Upper lobe of right lung (tissue), 1 donor: ENCODE measurements at places on chromosomes 7 and 10. TPM values are rescaled to one million over a fixed set of nuclear protein-coding genes. Genes with fewer than 3 reads are reported as not detected.

- no peak for DNase-seq
Measured at GRCh38 chr10:53646525-53646924, 873.9 kb upstream of the MBL2 start.

DNA sequence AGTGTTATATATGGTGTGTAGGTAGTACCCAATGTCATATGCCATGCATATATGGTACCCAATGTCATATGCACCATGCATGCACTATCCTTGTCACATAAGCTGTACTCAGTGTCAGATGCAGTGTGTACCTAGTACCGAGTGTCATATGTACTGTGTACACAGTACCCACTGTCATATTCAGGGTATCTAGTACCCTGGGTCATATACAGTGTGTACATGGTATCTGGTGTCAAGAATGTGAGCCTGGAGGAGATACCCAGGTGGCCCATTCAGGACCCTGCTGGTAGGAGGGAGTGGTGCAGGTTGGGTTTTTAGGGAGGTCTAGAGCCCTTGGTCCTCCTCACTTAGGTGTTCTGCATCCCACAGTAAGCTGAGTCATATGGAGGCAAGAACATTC lies 1.8 kb downstream of the ZMYND11 start:
- no peak for DNase-seq

- no peak for DNase-seq
Measured at GRCh38 chr7:121397361-121397760, 1.3 kb upstream of the FAM3C start.

DNA sequence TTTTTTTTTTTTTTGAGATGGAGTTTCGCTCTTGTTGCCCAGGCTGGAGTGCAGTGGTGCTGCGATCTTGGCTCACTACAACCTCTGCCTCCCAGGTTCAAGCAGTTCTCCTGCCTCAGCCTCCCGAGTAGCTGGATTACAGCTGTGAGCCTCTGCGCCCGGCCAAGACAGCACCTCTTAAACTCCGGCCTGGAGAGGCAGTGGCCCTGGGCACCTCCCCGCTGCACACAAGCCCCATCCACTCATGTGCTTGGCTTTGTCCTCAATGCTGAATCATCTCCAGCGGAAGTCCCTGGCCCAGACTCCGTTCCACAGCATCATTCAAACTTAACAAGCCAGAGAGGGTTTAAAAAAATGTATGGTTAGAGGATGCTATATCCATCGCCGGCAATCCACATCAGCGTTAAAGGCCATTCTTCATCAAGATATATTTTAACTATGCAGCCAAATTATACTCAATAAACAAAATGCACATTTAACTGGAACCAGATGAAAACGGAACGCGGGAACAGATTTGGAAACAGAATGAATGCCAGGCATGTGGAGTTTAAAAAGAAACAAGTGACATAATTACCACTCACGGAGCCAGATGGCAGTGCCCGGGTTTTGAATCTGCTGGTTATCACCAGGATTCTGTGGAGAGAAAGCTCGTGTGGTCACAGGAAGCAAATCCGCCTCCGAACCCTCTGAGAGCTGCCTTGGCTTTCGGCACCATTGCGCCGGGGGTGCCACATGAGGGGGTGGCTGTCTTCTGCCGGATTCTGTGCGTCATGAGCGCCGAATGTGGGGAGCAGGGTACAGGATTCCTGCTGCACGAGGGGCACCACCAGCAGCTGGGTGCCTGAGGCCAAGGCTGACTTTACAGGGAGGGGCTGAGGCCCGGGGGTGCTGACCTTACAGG lies 45.6 kb upstream of the CFAP46 start:
- DNase-seq, result peak; percentile 43

GRCh38 chr7:105315357-105315756 lies 73.4 kb downstream of the SRPK2 start:
- no peak for DNase-seq

DNA sequence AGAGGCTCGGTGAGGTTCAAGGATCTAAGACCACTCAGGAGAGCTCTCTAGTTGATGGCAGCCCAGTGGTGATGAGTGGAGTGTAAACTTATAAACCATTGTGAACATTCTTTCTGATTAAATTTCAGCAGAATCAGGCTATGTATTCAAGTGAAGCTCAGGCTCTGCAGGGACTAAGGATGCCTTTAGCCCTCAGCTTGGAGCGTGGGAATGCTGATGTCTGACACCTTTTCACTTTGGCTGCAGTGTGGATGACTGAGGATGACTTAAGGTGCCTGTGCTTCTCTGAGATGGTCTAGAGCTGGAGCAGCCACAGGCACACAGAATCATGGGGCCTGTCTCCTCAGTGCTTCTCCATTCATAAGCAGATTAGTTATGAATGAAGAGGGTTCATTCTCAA lies 150.4 kb downstream of the SORCS3 start:
- no peak for DNase-seq

GRCh38 chr10:33153251-33153967 lies 181.1 kb downstream of the NRP1 start:
- DNase-seq, result no peak

DNA sequence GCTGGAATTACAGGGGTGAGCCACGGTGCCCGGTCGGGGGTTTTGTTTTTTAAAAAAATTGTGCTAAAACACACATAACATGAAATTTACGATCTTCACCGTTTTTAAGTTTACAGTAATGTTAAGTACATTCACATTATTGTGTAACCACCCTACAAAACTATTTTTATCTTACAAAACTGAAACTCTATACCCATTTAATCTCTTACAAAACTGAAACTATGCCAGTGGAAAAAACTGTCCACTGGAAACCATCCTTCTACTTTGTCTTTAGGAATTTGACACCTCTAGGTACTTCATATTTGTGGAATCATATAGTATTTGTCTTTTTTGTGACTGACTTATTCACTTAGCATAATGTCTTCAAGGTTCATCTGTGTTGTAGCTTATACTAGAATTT lies 1.0 kb upstream of the PSMC2 start:
- DNase-seq, result no peak

- no peak for DNase-seq
Measured at GRCh38 chr7:116316838-116317628, 106.7 kb downstream of the TES start.

DNA sequence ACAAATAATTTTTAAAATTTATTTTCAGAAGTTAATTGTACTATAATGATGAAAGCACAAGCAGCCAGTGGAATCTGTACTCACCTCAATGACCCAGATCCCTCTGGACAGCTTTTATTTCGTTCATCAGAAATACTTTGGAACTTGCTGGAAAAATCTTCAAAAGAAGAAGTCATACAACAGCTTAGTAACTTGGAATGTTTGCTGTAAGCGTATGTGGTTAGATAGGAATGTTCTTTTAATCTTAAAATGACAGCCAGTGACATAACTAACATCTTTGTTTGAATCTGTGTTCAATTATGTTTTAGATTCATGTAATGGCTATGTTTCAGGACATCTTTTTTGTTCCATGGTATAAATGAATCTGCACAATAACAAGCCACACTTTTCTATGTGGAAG lies 26.8 kb downstream of the CFAP69 start:
- DNase-seq, result no peak

DNA sequence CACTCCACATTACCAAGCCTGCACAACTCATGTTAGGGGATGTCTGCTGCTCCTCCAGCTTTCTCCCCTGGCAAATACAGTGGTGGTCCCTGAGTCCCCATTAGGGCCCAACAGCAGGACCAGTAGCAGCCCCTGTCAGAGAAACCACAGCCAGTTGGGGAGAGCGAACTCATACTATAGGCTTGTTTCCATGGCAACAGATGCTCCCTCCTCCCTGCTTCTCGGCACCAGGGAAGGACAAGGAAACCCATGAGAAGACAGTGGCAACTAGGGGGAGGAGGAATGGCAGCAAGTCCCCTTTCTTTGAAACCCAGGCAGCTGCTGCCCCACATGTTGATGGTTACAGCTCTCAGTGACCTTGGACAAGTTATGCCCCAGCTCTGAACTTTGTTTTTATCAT lies 326.4 kb downstream of the KCNMA1 start:
- DNase-seq, result no peak

GRCh38 chr10:49741108-49741995 lies 20.8 kb downstream of the OGDHL start:
- no peak for DNase-seq

DNA sequence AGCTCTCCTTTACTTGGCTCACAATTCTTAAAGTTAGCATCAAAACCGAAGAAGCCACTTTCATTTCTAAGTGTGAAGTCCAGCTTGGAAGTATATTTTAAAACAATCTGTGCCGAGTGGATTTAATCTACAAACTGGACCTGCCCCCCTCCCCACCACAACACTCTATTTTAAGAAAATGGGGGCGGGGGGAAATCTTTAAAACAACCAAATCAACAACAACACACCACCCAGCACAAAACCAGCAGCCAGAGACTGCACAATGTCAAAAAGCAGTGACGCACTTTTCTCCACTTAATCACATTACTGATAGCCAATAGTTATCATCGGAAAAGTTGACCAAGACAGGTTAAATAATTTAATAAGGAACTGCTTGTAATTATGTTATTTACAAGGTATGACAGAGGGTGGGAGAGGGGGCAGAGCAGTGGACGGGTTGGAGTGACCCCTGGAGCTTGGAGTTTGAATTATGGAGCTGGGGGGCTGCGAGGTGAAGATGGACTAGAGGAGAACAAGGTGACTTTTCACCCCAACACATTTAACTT lies 2.8 kb downstream of the EBF3 start:
- DNase-seq, result no peak

DNA sequence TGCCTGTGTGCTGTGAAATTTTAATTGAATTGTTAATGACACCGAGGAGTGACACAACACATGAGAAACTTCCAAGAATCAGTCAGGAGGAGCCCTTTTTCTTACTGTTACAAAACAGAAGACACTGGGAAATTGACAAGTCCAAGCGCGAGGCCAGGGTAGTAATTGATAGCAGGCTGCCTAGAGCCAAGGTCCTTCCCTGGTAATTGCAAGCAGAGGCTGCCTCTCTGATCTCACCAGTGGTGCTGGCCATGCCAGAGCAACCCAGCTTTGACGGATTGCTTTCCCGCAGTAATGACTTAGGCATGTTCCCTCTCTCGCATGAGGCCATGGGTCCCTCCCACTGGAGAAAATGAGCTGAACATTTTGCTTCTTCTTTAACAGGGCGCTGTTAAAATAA lies 111.5 kb downstream of the LRMDA start:
- DNase-seq, result no peak

DNA sequence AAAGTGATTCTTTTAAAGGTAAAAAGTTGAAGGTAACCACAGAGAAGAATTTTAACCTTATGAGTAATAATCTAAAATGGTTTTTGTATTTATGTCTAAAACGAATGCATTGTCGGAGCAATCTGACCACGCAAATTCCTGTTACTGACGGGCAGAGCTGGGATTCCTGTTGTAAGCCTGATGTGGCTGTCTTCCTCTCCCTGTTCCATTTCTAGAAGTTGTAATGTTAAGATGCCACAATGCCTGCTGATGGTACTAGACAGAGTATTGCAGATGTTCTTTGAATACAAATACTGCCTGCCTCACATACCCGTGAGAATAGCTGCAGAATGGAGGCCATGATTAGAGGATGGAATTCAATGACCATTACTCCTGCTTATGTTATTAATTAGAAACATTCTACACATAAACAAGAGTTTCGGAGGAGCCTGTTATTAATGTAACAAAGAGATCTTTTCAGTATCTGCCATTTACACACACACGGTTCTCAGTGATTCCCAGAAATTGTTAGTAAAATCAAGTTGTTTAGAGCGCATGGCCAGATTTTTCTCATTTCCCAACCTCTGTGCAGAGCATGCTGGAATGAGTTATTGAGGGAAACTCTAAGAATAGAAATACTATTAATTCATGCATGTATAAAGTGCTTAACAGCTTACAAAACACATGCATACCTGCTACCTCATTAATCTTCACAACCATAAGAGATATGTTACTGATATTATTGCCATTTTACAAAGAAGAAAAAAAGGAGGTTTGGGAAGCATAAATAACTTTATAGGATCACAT lies 196.8 kb downstream of the PTN start:
- DNase-seq, result no peak

GRCh38 chr10:27481486-27481885 lies 22.6 kb upstream of the RAB18 start:
- DNase-seq, result no peak

- no peak for DNase-seq
Measured at GRCh38 chr10:1196656-1197055, 140.5 kb downstream of the WDR37 start.

DNA sequence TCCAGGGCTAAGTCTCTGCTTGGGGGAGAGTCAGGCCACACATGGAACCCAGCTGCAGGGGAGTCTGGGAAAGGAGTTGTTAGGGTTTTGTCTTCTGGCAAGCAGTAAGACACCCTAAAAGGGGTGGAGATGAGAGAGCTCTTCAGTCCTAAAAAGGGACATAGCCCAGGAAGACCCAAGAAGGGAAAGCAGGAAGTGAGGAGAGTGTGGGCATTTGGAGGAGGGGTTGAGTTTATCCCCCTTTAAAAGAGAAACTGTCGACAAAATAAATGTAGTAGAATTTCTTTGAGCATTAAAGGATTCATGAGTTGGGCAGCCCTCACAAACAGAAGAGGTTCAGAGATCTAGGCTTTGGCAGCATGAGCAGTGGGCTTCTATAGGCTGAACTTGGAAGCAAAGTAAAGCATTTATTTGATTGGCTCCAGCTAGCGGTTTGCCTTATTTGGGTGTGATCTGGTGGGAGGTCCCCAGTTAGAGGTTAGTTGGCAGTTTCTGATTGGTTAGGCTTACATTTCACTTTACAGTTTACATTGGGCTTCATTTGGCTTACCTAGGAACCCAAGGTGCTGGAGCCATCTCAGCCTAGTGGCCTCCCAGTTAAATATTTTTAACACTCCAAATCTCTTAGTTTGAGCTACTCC lies 246.7 kb downstream of the CAMK1D start:
- DNase-seq, result no peak

GRCh38 chr10:5491477-5491876 lies 7.9 kb downstream of the CALML5 start:
- peak; percentile 51 for DNase-seq

DNA sequence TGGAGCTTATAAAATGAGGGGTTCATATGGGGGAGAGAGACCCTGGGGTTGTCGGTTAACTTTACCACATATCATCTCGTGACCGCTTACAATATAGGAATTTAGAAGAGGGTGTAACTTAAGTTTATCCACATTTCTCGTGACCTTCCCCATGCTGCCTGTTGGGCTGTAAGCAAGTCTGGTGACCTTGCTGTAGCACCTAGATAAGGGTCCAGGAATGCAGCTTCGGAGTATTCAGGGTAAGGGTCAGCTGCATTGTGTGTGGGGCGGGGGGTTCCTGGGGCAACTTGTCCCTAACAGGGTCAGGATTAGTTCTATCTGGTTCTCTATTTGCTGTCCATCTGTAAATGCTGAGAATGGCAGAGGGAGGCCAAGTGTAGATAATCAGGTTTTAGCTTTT lies 1.3 kb upstream of the CHST3 start:
- DNase-seq, result no peak

Gene RFC2
- total RNA-seq, result 16.3 TPM

Gene CYP3A7
- total RNA-seq, result 1.6 TPM

Gene TACR2
- total RNA-seq, result 0.90 TPM

Gene OPN4
- not detected for total RNA-seq

Gene CLCN1
- total RNA-seq, result not detected

Gene ARMH3
- total RNA-seq, result 37.2 TPM

Gene ADRA2A
- total RNA-seq, result 4.9 TPM

Gene SPDYE6
- not detected for total RNA-seq
